Gastroesophageal sphincter (tissue), 4 donors: ENCODE measurements at places on chromosomes 13 and 19. TPM values are rescaled to one million over a fixed set of nuclear protein-coding genes. Genes with fewer than 3 reads are reported as not detected.

Gene ZNF583
- 12.5 TPM for total RNA-seq

Gene DMPK
- total RNA-seq: 464 TPM

Gene PRTN3
- total RNA-seq: not detected

Gene IRS2
- total RNA-seq: 54.8 TPM

Gene ZNF112
- 10.9 TPM for total RNA-seq

Gene EPSTI1
- total RNA-seq: 6.1 TPM

Gene NOVA2
- total RNA-seq: 3.5 TPM

Gene PLVAP
- total RNA-seq: 110 TPM

Gene MCEMP1
- 0.96 TPM for total RNA-seq

Gene SWSAP1
- 1.1 TPM for total RNA-seq

Gene ZNF98
- 7.2 TPM for total RNA-seq

Gene ZNF543
- 11.7 TPM for total RNA-seq

Gene TMPRSS9
- total RNA-seq: not detected

Gene CEACAM5
- total RNA-seq: 13.9 TPM

Gene VSTM2B
- total RNA-seq: not detected

Gene LILRB2
- total RNA-seq: 2.4 TPM

Gene TNFSF9
- total RNA-seq: not detected

Gene ZNF681
- total RNA-seq: 0.78 TPM

Gene ALOX5AP
- 33.4 TPM for total RNA-seq

Gene SPC24
- 5.9 TPM for total RNA-seq

Gene ANGPTL4
- total RNA-seq: 4.4 TPM

Gene ADAT3
- 0.47 TPM for total RNA-seq

Gene RDH8
- total RNA-seq: not detected

Gene GARIN5A
- total RNA-seq: 1.7 TPM

Gene GPR12
- total RNA-seq: 0.50 TPM

Gene ZNF132
- total RNA-seq: 8.6 TPM

Gene KCNRG
- total RNA-seq: 3.8 TPM

Gene ERCC2
- 7.1 TPM for total RNA-seq
